ENCODE measurements at places on chromosomes 7 and 10. TPM values are rescaled to one million over a fixed set of nuclear protein-coding genes. Genes with fewer than 3 reads are reported as not detected.

Gene CSGALNACT2
- total RNA-seq, result 11.0 TPM

DNA sequence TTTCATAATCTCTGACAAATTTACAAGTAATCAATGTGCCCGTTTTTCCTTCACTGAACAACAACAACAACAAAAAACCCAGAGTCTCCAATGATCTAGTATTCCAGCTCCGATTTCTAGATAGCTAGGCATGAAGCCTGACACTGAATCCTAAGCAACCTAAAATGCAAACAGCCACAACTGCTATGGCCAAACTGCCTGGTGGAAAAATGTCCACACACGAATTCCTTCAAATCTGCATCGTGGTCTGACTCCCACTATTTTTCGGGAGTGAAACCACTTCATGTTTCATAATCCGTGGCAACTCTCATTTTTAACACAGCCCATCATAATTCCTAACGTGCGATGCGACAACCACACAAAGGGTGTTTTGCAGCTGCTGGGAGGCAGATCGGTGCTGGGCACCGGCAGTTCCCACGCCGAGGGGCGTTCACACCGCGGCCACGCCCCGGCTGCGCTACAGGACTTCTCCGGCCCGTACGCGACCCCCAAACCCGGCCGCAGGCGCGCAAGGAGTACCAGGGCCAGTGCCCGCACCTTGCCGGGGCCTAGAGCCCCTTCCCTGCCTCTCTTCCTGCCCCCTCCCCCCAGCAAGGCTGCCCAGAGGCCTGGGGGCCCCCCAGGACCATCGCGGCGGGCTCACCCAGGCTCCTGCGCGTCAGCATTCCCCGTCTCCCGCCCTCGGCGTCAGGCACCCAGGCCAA lies 814 bp downstream of the RUFY2 start:
- peaks cover 5% of the 10 kb centered on the region for H3K4me1 ChIP-seq
- H3K27ac ChIP-seq, result peak overlapping the region; percentile 62
- DNase-seq, result peak; percentile 56
- H3K27me3 ChIP-seq, result no peaks in the 10 kb centered on the region

DNA sequence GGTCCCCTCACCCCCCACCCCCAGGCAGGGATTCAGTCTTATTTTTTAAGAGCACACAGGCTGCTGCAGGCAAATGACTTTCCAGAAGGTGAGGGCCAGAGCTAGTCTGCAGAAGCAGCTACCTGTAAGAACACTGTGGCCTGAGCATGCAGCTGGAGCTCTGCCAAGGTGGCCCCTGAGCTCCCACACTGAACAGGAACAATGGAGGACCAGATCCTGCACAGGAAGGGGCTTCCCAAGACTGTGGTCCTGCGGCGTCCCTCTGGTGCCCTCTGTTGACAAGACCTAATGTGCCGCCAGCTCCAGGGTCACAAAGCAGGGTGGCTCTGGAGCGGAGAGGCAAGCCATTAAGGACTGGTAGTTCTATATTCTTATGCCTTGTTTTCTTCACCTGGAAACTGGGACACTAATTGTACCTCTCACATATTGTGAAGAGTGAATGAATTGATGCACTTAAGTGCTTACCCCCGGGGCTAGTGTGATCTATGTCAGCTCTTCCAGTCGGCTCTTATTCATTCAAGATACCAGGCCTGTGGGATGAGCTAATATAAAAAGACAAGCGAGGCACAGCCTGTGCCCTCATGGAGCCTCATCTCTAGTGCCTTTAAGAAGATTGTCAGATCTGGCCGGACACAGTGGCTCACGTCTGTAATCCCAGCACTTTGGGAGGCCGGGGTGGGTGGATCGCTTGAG lies 8.0 kb upstream of the BEND7 start:
- no peaks in the 10 kb centered on the region for H3K4me1 ChIP-seq
- peaks cover 2% of the 10 kb centered on the region for H3K27me3 ChIP-seq
- H3K36me3 ChIP-seq, result no peaks in the 10 kb centered on the region
- DNase-seq, result peak; percentile 56

Gene TDRD1
- 0.17 TPM for total RNA-seq

- H3K4me1 ChIP-seq, result peaks cover 46% of the 10 kb centered on the region
- peak overlapping the region; percentile 88 for H3K27ac ChIP-seq
- DNase-seq, result peak; percentile 37
These were observed 21.6 kb downstream of the SFTPD start for GRCh38 chr10:79927111-79927828.

Gene TUBB8
- total RNA-seq, result not detected

Gene SPDYE11
- not detected for total RNA-seq
